ENCODE measurements at places on chromosomes 5 and 9.
A peak's percentile ranks its signal among the peaks of the same experiment; 100 is the strongest.

DNA sequence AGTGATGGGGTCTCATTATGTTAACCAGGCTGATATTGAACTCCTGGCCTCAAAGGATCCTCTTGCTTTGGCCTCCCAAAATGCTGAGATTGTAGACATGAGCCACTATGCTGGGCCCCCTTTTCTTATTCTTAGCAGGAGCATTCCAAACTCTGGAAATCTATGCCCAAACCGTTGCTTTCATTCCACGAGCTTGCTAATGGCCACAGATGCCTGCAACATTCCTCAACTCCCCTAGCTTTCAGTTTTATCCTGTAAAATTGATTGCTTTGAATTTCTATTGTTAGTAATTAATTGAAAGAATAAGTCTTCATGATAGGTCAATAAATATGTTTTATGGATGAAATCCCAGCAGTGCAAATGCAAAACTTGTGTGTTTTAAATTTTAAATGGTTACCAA lies 564.8 kb upstream of the WWC1 start:
- DNase-seq = no peak

DNA sequence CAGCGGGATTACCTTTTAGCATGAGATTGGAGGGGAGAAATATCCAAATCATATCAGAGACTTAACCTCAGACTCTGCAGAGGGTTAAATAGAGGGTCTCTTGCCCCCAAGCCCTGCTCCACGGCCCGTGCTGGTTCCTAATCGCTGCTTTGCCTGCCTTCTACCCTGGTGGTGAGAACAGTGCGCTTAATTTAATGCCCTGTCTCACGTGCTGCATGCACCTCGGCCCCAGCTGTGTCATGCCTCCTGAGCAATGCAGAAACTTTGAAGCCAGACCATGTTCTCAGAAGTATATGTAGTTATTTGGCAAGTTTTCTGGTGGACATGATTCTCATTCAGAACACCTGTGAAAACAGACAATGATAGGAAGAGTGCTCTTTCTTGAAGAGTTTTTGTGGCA lies 1.4 kb downstream of the OTULIN start:
- no peak for DNase-seq

DNA sequence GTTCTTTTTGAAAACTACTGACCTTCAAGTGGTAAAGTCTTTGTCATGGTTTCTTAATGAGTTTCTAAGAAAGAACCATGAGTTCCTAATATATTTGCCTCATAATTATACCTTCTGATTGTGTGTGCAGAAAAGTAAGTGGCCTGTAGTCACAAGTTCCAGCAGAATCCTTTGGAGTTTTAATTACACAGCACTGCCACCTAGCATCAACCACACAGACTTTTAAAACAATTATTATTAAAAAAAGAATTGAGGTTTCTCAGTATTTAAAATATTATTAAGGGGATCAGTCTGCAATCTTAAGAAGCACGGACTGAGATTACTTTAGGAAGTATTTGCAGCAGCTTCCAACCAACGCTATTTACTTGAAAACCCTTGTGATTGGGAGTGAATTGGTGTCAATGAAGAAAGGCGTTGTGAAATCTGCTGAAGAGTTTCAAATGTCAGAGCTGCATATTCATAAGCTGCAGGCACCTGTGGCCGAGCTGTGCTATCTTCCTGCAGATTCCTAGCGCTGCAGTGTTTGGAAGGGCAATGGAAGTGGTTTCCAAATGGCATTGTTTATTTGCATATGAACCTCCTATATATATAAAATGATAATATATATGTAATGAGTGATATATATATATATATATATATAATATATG lies 1074.2 kb upstream of the WWC1 start:
- peak; percentile 0 for DNase-seq

GRCh38 chr5:110753600-110753999 lies 14.8 kb downstream of the SLC25A46 start:
- no peak for DNase-seq

GRCh38 chr9:18359335-18359734 lies 114.6 kb upstream of the ADAMTSL1 start:
- no peak for DNase-seq

GRCh38 chr5:69078921-69079540 lies 14.8 kb upstream of the SLC30A5 start:
- no peak for DNase-seq

- no peak for DNase-seq
Measured at GRCh38 chr5:140978260-140978659, 12.0 kb downstream of the PCDHAC2 start.

DNA sequence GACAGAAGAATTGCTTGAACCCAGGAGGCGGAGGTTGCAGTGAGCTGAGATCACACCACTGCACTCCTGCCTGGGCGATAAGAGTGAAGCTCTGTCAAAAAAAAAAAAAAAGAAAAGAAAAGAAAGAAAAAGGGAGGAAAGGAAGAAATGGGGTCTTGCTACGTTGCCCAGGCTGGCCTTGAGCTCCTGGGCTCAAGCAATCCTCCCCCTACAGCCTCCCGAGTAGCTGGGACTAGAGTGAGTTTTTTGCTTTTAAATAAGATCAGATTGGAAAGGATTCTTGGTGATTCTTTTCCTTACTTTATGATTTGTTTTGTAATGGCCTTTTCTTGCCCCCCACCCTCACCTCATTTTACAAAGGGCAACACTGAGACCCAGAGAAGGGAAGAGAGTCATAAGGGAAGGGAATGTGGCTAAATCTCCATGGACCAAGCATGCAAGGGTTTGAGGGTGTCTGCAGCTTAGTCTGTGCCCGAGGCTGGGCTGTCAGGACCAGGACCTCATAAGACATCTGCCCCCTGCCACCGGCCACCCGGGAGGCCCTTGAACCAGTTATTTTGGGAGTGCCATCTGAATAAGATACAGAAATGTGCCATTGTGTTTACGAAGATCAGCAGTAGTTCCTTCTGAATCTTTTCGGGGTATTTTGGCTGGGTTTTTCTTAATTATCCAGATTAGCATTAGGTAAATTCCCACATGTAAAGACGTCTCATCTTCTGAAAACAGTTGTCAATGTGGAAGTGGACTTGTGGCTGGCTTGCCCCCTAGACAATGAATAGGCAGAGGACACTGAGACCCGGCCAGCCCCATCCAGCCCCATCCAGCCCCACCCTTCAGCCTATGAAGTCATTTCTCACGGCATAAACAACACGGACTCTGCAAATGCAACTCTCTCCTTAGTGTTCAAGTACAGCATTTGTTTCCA lies 44.5 kb upstream of the GRHPR start:
- no peak for DNase-seq

DNA sequence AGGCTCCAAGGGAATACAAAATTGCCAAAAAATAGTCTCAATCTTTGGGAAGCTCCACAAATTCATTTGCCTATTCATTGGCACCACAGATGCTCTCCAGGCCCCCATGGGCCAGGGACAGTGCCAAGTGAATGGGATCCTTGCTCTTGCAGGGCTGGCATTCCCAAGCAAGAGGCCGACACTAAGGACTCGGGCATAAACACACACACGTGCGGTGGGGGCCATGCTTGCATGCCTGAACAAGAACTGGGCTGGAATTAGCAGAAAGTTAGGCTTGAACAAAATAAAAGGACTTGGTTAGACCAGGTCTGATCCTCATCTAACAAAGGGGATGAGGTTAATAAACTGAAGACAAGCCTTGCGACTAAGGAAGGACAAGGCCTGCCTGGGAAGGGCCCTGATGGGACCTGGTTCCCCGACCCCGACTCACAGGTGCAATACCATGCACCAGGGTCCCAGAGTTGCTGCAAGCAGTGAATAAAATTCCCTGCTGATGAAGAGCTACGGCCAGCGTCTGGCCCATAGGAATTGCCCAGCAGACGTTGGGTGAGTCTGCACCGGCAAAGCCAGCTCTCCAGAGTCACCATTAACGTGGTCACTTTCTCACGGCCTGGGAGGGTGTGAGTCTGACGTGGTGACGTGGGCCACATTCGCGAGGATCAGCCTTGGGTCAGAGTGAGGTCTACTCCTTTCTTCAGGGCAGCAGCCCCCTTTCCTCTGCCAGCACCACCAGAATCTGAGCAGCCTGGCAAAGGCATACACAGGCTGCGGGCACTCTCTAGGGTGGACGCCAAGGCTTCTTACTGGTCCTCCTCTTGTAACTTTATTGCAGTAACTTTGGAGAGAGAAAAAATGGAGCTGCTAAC lies 77.4 kb upstream of the FCN1 start:
- no peak for DNase-seq

GRCh38 chr9:97487107-97487506 lies 14.4 kb upstream of the TMOD1 start:
- DNase-seq = no peak

- no peak for DNase-seq
Measured at GRCh38 chr9:125547368-125547767, 159.6 kb downstream of the MAPKAP1 start.

DNA sequence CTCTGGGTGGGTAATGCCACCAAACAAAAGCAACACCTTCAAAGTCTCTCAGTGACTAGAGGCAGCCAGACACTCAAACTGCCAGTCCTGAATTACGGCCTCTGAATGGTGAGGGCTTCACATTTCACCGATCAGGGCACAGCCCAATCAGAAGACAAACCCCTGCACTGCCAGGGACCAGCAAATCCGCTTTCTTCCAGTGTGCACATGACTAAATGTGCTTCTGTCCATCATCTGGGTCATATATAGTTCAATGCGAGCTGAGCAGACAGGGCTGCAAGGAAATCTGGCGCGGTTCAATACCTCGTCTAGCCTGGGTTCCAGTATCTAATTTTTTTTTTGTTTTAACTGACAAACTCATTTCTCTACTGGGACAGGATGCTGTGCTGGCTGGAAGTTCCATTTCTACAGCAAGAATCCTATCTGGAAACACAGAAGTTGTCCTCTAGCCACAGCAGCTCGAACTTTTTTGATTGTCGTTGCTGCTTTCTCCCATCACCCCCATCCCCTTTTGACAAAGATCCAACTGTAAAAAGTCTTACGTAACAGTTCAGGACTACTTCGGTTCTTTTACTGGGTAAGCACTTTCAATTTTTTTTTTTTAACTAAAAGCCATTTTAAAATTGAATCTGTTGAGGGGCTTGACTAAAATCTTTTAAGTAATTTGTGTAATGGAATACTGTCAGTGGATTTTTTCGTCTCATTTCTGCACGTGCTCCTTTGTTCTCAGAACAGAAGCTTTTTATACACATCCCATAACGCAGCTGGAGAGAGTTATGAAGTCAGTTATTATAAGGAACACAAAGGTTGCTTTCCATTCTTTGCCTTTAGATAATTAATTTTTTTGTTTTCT lies 112.7 kb downstream of the NR6A1 start:
- DNase-seq = peak; percentile 93

DNA sequence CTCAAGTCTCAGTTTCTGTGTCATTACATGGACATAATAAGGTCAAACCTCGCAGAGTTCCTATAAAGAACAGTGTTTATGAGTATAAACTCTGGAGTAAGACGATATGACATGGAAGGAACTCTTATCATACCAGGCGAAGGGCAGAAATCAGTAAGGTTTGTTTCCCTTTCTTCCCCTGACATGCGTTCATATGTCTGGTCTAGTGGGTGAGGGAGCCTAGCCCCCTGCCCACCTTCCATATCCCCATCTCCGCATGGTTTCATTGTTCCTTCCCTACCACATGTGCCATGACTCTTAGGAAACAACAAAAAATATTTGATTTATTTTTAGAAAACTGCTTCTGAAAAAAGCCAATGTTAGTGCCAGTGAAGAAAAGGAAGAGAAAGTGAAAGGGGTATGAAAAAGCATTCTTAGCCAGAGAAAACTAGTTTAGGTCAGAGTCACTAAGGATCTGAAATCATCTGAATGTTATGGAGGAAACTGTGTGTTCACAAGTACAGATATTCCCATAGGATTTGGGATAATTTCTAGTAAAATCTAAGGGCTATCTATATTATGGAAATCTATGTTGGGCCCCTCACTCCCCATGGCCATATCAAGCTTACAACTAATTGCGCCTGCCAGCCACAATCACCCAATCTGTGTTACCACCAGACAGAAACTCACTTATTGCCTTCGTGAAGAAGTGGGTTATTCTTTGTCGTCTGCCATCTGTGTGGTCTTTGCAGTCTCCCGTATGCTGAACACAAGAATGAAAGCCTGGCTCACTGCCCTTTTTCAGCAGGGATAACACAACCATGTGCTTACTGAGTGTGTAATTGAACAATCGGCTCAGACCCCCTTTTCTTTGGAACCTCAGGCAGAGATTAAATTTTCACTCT lies 19.9 kb upstream of the HMHB1 start:
- no peak for DNase-seq

DNA sequence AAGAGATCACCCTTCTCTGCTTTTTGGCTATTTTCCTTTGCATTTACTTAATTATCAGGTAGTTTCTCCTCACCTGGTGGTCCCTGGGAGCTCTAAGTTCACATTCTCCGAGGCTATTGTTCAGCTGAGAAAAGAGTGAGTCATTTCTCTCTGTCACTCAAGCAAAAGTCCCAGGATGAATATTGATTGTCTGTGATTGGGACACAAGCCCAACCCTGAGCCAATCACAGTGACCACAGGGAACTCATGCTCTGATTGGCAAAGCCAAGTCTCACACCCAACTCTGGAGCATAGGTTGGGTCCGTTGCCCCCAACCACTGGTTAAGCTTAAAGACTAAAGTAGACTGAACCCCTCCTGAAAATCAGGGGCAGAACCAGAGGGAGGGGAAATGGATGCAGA lies 27.8 kb upstream of the FAT2 start:
- DNase-seq = no peak

- DNase-seq = peak; percentile 37
Measured at GRCh38 chr5:146849694-146850303, 28.8 kb downstream of the PPP2R2B start.

DNA sequence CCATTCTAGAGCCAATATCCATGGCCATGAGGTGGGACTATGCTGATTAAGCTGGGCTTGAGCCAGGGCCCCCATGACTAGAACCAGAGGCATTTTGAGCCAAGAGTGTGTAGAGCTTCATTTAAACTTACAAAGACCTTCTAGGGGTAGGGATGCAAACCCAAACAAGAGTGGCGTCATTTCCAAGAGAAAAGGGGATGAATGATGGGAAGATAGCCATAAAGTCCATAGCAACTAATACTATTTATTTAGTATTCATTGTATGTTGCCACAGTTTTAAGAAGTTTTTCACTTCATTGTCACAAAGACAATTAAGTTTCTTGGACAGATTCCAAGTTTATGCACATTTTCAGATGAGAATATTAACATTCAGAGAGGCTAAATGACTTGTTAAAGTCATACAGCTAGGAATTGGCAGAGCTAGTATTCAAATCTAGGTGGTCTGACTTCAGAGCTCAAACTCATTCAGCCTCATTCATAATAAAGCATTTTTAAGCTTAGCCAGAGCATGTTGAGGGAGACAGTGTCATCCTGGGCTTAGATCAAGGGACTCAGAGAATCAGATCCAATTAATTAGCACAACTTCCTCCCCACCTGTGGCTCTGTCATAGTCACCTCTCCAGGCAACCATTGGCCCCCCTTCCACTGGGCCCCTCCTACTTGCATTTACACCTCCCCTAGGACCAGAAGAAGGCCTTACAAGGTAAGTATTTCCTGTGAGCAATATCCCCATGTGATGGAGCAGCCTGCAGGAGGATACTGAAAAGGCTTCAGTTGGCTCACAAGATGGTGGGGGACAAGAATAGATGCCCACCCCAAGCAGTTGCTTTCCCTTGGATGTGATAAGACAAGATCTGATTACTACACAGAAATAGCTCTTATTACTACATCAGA lies 95.0 kb upstream of the PCSK1 start:
- DNase-seq = no peak
